Epithelial cell of proximal tubule (primary cell): ENCODE measurements at places on chromosomes 6 and 20.

DNA sequence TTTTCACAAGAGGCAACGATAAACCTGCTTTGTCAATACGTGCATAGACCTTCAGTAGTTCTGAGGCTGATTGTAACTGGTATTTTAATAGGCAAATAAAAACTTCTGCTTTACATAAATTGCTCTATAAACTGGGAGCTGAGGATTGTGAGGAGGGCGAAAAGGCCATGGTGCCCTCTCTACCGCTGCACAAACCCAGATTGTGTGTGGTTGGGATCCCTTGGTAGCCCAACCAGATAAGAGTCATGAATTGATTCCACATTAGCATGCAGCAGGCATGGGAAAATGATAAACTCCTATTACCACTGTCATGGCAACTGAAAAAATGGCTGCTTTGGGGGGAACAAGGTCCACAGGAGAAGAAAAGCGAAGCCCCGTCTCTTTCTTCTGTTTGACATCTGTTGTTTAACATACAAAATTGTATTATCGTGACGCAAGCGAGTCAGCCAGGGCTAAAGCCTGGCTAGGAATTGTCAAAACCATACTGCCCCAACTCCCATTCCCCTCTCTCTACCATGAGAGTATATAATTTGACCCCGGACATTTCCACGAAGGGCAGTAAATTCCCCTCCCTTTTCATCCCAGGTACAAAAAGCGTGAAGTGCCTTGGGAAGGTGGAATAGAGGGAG, 157.8 kb upstream of the SALL4 start:
- DNase-seq: no peak

DNA sequence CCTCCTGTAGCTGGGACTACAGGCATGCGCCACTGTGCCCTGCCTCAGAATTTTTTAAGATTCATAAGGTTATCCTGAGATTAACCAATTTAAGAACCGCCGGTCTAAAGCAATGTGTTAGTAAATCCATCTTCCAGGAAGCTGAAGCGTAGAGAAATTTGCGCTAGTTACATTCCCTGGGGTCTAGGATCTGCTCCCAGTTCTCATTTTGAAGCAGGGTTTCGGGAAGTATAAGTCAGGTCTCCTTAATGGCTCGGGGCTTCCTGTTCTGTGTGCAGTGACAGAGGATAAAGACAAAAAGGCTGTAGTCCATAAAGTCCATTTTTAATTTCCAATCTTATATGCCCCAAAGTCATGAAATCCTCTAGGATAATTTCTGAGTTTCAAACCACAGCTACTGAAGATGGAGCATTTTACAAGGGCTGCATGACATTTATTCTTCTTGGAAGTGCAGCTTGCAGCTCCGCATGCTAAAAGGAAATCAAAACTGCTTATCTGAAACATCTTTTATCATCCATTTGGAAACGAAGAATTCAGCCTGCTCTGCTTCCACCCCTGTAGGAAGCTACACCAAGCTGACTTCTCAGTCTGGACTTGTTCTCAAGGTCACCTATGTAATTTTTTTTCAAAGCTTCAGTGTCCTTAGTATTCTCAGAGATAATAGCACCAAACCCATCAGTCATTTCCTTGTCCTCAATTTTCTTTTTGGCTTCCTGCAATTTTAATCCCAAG, 326.1 kb downstream of the PRL start:
- no peak for DNase-seq

GRCh38 chr6:3325210-3325609, 66.5 kb downstream of the PSMG4 start:
- DNase-seq: no peak

- no peak for DNase-seq
These were observed 1.9 kb downstream of the RBBP8NL start for GRCh38 chr20:62425281-62426058.
